ENCODE measurements at places on chromosomes 12 and 14. TPM values are rescaled to one million over a fixed set of nuclear protein-coding genes. Genes with fewer than 3 reads are reported as not detected.

- DNase-seq = no peak
Measured at GRCh38 chr12:114407842-114408411, 2.0 kb upstream of the TBX5 start.

GRCh38 chr12:117044790-117045159, 54.4 kb downstream of the TESC start:
- no peak for DNase-seq

DNA sequence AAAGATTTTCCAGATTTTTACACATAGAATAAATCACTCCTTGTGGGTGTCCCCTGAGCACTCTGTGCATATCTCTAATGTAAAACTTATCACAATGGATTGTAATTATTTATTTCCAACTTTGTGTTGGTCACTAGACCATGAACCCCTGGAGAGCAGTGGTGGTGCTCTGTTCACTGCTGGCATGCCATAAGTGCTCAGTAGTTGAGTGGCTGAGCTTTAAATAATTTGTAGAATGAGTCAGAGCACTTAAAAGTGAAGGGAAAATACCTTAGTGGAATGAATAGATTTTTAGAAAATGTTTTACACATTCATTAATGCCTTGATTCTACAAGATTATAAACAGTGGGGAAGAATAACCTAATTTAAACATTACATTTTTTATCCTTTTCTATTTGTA, 6.3 kb downstream of the MGAT4C start:
- no peak for DNase-seq

BBOF1 gene
- 1.7 TPM for total RNA-seq

TMEM132D gene
- not detected for total RNA-seq

CLEC12A gene
- not detected for total RNA-seq

FAM90A1 gene
- total RNA-seq = not detected

ASIC1 gene
- 6.0 TPM for total RNA-seq

All from NCI-H460 (cell line).